Activated T-cell treated with anti-CD3 and anti-CD28 coated beads for 24 hours (primary cell): ENCODE measurements at places on chromosomes 1 and 21.

DNA sequence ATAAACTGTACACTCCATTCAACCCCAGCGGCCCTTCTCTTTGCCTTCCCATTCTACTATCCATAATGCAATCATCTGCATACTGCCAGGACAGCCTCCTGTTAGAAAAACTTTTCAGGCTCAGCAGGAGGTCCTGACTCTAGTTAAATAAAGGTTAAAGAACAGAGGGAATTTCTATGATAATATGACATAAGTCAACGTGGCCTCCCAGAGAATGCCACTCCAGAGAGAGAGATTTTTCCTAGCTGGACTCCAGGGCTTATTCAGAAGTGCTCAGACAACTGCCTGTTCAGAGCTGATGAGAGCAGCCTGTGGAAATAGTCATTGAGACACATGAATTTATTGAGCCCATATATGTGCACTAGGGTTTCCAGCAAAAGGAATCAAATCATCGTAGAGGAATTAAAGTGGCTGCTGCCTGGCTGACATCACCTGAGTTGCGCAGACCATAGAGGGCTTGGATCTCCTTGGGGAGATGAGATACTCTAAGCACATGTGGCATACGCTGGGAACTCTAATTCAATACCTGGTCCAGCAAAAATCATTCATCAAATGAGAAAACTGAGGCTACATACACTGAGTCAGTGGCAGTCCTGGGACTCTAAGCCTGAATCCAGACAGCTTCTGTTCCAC lies 736.2 kb downstream of the PTPRU start:
- no peak for DNase-seq

DNA sequence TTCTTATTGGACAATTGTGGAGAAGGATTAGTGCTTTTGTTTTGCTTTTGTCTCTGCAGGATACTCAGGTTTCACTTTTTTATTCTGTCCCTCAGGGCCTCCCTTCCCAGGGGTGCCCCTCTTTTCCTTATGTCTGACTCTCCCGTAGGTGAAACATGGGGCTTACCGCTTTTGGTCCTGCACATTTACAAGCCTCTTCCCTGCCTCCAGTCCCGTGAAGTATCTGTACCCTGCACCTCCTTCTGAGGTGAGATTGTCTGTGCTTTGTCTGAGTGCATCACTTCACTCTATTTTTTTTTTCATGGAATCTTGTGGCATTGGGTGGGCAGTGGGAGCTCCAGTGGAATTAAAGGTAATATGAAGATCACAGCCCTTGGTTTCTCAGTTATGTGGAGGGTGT lies 758.1 kb upstream of the TPTE start:
- DNase-seq = no peak

- DNase-seq = no peak
Observed at GRCh38 chr1:97412166-97412565, 508.7 kb downstream of the DPYD start.

DNA sequence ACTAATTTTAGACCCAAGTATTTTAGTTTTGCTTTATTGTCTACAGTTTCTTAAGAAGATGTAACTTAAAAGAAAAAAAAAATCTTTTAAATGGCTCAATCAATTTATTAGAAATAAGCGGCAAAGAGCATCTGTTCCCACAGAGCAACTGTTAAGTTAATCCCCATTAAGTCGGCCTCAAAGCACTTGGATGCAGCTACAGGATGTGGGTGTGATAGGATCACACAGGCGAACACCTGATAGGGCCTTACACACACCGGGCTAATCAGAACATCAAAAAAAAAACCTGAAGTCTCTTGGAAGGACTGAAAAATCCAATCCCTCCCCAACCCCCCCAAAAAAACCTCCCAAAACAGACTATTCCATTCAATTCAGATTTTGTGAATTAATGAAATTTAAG lies 23.0 kb downstream of the APP start:
- no peak for DNase-seq

DNA sequence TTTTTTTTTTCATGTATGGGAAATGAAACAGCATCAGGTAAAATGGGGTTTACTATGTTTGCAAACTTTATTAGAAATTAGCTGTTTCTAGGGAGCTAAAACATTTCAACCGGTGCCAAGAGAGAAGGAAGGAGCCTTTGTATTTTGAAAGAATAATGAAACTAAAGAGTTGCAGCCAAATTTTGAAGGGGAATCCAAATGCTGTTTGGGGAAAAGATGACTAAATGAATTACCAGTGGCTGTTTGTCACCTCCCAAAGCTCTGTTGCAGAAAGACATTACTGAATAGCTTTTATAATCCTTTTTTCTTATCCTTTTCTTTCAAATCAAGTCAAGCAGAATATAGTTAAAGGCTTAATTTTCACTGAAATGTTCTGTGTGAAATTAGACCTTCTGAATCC lies 591.3 kb upstream of the ADGRL2 start:
- no peak for DNase-seq

- no peak for DNase-seq
Observed at GRCh38 chr1:47803815-47804501, 193.2 kb downstream of the TRABD2B start.

DNA sequence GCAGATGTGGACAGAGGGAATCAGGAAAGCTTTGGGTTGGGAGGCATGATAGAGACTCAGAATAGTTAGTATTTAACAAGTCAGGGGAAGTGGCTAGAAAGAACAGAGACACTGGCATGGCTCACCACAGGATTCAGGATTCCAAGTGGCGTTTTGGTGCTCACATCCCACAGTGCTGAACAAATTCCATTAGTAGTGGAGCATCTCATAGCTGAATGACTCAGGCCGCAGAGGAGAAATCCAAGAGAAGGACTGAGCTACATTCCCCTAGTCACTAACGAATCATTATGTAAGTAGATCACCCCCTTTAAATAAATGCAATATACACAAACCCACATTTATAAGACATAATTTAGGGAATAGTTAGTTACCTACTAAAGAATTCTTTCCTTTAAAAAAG lies 5.0 kb upstream of the KCNJ9 start:
- no peak for DNase-seq

DNA sequence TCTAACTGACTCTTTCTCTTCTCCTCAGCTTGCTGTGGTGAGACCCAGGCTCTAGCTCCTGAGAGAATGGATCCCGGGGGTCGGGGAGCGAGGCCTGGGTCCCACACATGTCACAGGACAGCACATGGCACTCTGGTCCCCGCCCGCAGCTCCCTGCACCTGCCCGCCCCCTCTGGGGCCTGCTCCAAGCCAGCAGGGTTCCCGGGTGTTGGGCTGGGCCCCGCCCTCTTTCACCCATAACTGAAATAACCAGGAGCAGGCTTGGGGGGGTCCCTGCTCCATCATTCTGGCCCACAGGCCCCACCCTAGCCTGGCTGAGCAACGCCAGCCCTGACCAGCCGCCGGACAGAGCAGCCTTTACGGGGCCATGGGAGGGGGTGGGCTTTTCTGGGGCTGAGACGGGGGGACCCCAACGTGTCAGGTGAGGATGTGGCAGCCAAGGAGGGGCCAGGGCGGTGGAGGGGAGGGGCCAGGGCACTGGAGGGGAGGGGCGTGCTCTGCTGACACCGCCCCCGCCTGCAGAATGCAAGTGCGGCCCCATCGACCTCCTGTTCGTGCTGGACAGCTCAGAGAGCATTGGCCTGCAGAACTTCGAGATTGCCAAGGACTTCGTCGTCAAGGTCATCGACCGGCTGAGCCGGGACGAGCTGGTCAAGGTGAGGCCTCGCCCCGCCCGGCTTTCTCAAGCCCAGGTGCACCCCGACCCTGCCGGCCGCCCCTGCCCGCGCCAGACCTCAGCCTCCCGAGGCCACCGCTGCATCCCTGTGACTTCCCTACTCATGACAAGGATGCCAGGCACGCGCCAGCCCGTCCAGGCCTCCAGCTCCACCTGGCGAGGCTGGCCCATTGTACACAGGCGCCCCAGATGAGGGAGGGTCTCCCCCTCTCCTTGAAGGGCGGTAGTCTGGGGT lies 19.4 kb downstream of the COL6A1 start:
- DNase-seq = no peak

DNA sequence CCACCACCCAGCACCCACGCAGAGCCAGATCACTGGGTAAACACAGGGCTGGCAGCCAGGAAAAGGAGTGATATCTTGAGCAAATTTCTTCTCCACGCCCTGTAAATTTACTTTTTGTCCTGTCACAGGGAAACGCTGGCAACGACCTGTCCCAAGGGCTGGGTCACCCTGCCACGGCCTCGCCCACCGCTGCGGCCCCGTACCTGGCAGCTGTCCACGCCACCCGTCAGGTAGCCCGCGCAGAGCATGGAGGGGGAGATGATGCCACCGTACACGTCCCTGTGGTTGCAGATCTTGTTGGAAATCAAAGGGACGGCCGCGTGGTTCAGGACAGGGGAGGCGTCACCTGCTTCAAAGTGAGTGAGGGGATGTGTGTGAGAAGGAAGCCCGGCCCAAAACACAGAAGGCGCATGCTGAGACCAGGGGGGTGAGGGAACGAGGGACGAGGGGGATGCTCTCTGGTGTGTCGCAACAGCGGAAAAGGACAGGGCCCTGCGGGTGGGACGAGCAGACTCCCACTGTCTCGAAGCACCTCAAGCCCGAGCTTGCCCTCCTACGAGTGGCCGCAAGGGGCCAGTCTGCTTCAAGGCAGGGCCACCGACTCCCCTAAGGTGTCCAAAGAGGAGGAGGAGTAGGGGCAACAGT lies 10.1 kb upstream of the TFF1 start:
- no peak for DNase-seq
